Activated naive CD4-positive, alpha-beta T cell treated with anti-CD3 and anti-CD28 coated beads, Interleukin-2, amount 50 U/mL, for 72 hours (primary cell): ENCODE measurements at places on chromosomes 2 and 18. TPM values are rescaled to one million over a fixed set of nuclear protein-coding genes. Genes with fewer than 3 reads are reported as not detected.

The EPB41L5 gene
- total RNA-seq, result 9.2 TPM

The ANKRD53 gene
- total RNA-seq, result 0.60 TPM

The COL4A4 gene
- total RNA-seq, result not detected

The GAL3ST2 gene
- total RNA-seq, result 0.16 TPM

The CD302 gene
- 0.20 TPM for total RNA-seq

The QPCT gene
- total RNA-seq, result not detected

The FKBP7 gene
- total RNA-seq, result 2.8 TPM

The NXPH2 gene
- not detected for total RNA-seq

The SLC5A7 gene
- not detected for total RNA-seq

The RNF152 gene
- total RNA-seq, result 0.10 TPM

The SERPINB11 gene
- not detected for total RNA-seq

The LRRC30 gene
- not detected for total RNA-seq

The SRSF7 gene
- total RNA-seq, result 294 TPM

The ARHGAP25 gene
- 43.0 TPM for total RNA-seq

The KLHL29 gene
- 4.7 TPM for total RNA-seq

The ZNF396 gene
- total RNA-seq, result 0.86 TPM

The CXCR1 gene
- total RNA-seq, result not detected

The C1QL2 gene
- total RNA-seq, result not detected

The NPHP1 gene
- 1.3 TPM for total RNA-seq

The NTSR2 gene
- total RNA-seq, result not detected

The POTEI gene
- not detected for total RNA-seq

The LAMA1 gene
- not detected for total RNA-seq

The ABCA12 gene
- not detected for total RNA-seq
